Activated naive CD4-positive, alpha-beta T cell treated with anti-CD3 and anti-CD28 coated beads, Interleukin-2, amount 50 U/mL, for 72 hours (primary cell): ENCODE measurements at places on chromosomes 11 and 22. TPM values are rescaled to one million over a fixed set of nuclear protein-coding genes. Genes with fewer than 3 reads are reported as not detected.
A peak's percentile ranks its signal among the peaks of the same experiment; 100 is the strongest.

DNA sequence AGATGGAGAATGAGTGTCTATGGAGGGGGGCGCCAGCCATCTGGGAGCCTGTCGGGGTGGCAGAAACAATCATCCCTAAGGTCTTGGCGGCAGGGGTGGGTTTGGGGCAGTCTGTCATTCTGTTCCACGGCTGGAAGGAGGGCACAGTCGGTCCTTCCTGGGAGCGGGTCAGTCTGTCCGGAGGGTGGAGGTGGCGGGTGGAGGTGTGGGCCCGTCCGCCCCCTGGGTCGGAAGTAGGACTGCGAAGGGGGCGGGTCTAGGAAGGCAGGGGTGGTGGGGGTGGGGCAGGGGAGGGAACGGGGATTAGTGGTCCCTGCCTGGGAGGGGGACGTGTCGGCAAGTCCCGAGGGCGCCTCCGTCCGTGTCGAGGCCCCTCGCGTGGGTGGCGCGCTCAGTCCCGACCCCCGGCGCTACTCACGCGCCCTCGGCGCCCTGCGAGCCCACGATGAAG lies 461 bp downstream of the TBC1D10A start:
- peak; percentile 57 for DNase-seq

The GGTLC3 gene
- not detected for total RNA-seq

- no peak for DNase-seq
These were observed at the start of gene APOL4 for GRCh38 chr22:36201630-36202319. Gene APOL4, minus strand, starts transcription at chr22:36201809. Its CDS starts 75 bp downstream, at chr22:36201734.

- no peak for DNase-seq
These were observed at the start of gene MS4A14 for GRCh38 chr11:60396382-60396781. Gene MS4A14, plus strand, starts transcription at chr11:60396459. Its CDS starts 120 bp downstream, at chr11:60396579.

- DNase-seq, result no peak
These were observed 48.4 kb downstream of the NOX4 start for GRCh38 chr11:89442801-89443200.
